Naive thymus-derived CD4-positive, alpha-beta T cell (primary cell): ENCODE measurements at places on chromosomes 5 and 9.

DNA sequence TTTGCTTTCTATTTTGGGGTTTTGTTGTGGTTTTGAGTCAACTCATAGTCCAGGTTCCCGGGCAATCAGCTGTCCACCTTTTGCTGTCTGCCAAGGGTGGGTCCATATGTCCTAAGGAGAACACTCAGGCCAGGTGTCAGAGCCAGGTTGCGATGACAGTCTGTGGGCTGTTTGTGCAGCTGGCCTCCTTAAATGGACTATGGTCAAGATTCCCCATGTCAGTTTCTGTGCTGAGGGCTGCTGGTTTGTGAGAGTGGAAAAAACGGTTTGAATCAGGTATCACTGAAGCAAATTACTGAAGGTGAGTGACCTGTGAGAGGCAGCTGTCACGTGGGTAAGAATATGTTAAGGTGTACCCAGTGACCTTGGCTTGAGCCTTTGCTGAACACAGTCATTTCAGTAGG lies 33.0 kb downstream of the SNX30 start:
- no peak for DNase-seq

DNA sequence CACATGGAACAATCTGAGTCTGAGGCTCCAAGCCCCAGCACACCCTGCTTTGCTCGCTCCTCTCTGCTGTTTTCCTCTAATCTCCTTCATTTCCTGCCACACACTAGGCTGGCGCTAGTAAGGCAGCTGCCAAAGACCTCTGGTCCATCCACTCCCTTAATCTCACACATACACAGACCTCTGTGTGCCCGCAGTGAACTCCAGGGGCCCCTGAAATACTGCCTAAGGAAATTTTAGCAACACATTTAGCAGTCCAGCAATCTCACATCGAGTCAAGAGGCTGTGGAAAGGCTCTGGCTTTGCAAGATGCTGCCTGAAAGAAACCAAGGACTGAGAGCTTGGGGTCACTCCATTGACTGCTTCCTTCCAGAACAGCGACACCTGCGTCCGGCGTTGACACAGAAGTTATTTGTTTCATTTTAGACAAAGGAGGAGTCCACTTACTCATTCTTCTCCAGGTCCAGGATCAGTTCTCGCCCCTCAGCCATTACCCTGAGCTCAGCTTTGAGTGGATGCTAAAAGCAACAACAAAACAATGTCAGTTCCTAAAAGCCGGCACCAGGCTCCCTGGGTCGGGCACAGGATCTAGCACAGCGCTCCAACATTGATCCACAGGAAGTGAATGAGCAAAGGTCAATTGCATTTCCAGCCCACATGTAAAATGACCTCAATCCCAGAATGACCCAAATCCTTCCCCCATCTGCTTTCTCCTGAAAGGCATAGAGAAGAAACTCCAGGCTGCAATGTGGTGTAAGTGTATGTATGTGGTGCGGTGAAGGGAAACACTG lies 11.5 kb downstream of the ADAM19 start:
- no peak for DNase-seq

DNA sequence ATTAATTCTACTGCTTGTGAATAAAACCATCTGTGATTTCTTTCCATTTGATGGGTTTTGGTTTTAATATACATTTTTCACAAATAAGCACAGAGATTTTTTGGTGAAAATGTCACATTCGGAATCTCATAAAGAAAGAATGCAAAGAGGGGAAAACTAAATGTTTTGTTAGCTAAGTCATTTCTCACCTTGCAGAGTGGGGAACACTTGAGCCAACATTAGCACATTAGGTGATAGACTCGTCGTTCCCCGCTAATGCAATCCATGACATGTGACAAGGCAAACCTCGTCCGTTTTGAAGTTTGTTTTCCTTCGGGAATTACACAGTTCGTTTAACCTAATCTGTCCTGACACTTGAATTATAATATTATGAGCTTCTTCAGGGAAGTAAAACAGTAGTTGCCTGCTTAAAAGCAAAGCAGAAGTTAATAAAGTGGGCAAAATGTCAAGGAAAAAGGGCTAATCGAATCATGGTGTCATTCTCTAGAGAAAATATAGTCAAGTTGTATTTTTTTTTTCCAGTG lies 95.8 kb upstream of the LMX1B start:
- DNase-seq: no peak

DNA sequence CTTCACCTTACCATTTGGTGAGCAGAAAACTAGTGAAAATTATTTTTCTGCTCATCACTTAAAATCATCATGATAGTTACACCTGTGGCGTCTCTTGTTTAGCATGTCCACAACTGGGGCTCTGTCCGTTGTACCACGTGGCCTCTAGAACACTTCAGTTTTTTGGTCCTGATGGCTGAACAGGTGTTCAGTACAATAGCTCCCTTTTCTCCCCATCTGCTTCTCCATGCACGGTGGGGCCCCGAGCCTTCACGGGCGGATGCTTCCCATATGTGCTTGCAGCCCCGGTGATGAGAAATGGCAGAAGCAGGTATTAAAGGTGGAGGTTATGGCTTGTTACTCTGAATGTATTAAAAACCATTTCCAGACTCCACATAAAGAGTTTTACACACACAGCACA lies 304.1 kb downstream of the CWC27 start:
- DNase-seq: no peak

DNA sequence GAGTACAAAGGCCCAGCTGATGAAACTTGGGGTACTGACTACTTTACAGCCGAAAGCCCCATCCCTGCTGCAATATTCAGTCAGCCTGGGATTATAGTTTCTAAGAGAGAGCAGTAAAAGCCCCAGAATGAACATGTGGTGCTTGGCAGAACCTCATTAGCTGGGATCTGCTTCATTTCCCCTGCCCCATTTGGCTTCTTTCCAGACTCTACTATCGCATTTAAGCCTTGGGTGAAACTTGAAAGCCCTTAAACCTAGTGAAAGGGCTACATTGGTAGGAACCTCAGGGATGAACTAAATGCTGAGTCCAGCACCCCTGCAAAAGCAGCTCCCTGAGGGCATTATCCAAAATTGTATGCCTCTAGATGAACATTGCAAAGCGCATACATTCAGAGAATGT lies 631.1 kb downstream of the ACTL7B start:
- no peak for DNase-seq

- no peak for DNase-seq
Measured at GRCh38 chr9:113446323-113446740, 17.2 kb upstream of the RGS3 start.

GRCh38 chr9:123268199-123268464 lies 254 bp downstream of the STRBP start:
- DNase-seq: no peak

DNA sequence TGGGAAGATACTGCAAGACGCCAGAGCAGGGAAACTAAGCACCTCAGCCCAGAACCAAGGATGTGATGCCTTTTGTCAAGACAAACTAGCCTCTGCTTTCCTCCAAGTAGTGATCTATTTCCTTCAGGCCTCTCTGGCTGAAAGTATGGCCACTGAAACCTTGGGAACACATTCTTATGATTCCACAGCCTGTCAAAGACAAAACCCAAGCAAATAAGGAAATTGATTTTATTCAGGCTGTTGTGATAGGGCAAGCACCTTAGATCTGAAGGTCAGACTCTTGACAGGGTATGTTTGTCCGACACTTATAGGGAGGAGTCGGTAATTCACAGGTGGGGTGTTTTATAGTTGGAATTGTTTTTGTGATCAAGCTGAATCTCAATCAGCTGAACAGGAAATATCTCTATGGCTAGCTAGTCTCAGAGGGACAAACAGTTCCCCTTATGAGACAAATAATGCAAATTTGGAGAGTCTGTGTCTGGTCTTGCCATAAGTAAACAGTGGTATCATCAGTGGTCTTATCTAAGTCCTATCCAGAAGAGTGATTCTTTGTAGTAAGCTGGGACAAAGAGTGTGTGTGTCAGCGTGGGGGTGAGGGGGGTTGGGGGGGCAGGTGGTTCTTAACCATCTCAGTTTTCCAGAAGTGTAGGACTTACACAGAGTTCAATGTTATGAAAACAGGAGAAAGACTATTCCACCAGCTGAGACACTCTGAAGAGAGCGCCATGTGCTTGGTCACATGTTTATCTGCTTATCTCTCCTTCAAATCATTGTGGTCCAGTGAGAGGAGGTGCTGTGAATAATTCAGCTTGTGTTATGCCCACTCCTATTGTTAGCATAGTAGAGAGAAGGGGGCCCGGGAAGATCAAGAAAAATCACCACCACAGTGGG lies 6.7 kb upstream of the ZCCHC10 start:
- DNase-seq: no peak

DNA sequence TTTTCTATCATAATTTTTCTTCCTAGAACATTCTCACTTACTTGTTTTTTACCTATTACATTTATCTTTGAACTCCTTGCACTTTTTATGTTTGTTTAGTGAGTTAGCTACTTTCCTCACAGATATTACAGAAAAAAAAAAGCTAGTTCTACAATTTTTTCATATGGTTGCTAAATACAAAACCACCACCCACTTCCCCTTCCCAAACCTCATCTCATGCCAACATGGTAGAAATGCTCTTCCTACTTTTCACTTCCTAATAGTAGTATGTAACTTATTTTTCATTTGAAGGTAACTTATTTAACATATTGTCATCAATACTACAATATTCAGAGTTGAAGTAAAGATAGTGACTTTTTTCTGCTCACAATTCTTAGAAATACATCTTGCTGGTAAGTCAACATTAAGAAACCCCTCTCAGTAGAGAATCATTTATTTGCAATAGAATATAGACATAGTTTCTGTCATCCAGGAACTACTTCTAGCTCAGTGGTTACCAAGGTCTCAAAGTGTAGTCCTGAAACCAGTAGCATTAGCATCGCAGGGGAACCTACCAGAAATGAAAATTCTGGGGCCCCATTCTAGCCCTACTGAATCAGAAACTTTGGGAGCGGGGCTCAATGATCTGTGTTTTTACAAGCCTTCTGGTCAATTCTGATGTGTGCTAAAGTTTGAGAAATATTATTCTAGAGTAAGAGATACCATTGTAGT lies 1124.6 kb downstream of the DTWD2 start:
- no peak for DNase-seq
